ENCODE measurements at places on chromosomes 1 and 21.

- peak; percentile 44 for DNase-seq
- H3K36me3 ChIP-seq, result peaks cover 9% of the 10 kb centered on the region
- no peaks in the 10 kb centered on the region for H3K27me3 ChIP-seq
- peaks cover 45% of the 10 kb centered on the region for H3K4me1 ChIP-seq
- peak overlapping the region; percentile 93 for H3K27ac ChIP-seq
Measured at GRCh38 chr21:35529171-35529863, 480.2 kb upstream of the RUNX1 start.

- H3K27me3 ChIP-seq, result no peaks in the 10 kb centered on the region
- no peaks in the 10 kb centered on the region for H3K4me1 ChIP-seq
- no peak overlapping the region for H3K4me3 ChIP-seq
- no peak overlapping the region for H3K27ac ChIP-seq
Measured at GRCh38 chr1:80918380-80918779, 882.4 kb upstream of the ADGRL2 start.

- H3K27ac ChIP-seq, result no peak overlapping the region
- H3K4me3 ChIP-seq, result no peak overlapping the region
- H3K36me3 ChIP-seq, result no peaks in the 10 kb centered on the region
- H3K4me1 ChIP-seq, result peaks cover 1% of the 10 kb centered on the region
Measured at GRCh38 chr1:234699795-234700665, 90.1 kb upstream of the IRF2BP2 start.

DNA sequence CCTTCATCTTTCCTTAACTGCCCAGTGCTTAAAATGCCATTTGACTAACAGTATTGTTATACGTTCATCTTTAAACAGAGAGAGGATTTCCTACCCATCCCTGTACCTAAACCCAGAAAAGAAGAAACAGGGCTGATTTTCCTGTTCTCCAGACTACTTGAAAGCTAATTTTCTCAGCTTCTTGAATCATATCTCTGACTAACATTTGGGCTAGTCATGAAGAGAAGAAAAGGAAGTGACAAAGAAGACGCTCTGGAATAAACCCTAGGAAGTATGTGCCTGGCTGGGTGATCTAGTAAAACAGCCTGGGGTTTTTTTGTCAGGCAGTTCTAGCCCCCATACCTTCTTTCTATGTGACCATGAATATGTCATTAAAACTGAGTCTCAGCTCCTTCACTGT is 44.8 kb upstream of the SGIP1 start:
- no peaks in the 10 kb centered on the region for H3K27me3 ChIP-seq
- DNase-seq, result no peak
- H3K36me3 ChIP-seq, result no peaks in the 10 kb centered on the region
- H3K4me1 ChIP-seq, result no peaks in the 10 kb centered on the region
- H3K4me3 ChIP-seq, result no peak overlapping the region

- H3K27me3 ChIP-seq, result no peaks in the 10 kb centered on the region
- H3K27ac ChIP-seq, result no peak overlapping the region
- DNase-seq, result no peak
- H3K36me3 ChIP-seq, result no peaks in the 10 kb centered on the region
- no peak overlapping the region for H3K4me3 ChIP-seq
- H3K4me1 ChIP-seq, result no peaks in the 10 kb centered on the region
Measured at GRCh38 chr1:240029418-240029817, 62.3 kb upstream of the FMN2 start.

DNA sequence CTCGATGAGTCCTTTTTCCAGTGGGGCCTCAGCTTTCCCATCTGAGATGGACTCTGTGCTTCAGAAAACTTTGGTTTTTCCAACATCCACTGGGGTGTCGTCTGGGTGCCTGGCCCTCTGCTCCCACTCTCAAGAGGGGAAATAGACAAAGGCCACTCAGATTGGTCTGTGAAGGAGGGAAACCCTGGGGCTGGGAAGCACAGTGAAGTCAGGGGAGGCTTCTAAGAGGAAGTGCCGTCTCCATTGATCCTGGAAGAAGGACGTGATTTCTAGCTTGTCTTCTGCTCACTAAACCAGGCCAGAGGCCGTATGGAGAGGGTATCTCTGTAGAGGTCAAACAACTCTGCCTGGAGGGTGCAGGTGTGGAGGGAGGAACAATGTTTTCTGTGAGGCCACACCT is 5.2 kb downstream of the KNCN start:
- H3K27ac ChIP-seq, result no peak overlapping the region
- peaks cover 16% of the 10 kb centered on the region for H3K4me1 ChIP-seq
- DNase-seq, result no peak

DNA sequence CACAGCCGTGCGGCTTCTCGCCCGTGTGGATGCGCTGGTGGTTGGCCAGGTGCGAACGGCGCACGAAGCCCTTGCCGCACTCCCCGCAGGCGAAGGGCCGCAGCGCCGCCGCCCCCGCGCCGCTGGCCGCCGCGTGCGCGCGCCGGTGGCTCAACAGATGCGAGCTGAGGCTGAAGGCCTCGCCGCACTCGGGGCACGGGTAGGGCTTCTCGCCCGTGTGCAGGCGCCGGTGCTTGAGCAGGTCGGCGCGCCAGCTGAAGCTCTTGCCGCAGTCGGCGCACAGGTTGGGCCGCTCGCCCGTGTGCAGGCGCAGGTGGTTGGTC is 24.9 kb downstream of the ZNF697 start:
- H3K27ac ChIP-seq, result no peak overlapping the region
- H3K36me3 ChIP-seq, result no peaks in the 10 kb centered on the region
- peaks cover 6% of the 10 kb centered on the region for H3K27me3 ChIP-seq
- no peaks in the 10 kb centered on the region for H3K4me1 ChIP-seq
